ENCODE measurements at places on chromosomes 11 and 22.

- no peak for DNase-seq
These were observed 185.7 kb downstream of the BLID start for GRCh38 chr11:121930004-121930965.

GRCh38 chr22:45731041-45731797 lies 59.6 kb downstream of the ATXN10 start:
- no peak for DNase-seq

GRCh38 chr11:12552692-12553091 lies 121.5 kb upstream of the TEAD1 start:
- no peak for DNase-seq

DNA sequence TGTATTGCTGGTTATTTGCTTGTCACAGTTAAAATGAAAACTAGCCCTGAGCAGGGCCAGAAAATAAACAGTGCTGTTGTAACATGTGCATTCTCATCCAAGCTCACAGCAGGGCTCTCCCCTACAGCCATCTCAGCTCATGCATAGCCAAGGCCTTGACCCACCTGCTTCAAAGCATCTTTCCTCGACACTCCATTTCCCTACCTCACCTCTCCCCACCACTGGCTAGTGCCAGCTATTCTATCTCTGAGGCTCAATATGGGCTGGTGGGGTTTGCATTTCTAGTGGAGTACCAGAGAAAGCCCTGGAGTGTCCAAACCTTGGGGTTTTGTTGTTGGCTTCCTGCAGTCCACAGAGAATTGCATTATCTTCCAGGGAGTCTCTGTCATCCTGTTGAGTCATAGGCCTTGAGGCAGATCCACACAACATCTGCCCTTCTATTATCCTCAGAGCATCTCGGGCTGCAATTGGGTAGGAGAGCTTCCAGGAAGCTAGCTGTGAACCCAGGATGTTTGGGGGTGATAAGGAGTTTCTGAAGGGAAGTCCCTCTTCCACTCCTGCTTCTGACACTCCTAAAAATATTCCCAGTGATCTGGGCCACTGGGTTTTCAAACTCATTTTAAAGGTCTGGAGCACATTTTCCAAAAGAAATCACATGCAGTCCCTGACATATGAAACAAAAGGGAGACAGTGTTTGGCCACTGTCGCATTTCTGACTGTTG lies 36.1 kb upstream of the AMOTL1 start:
- no peak for DNase-seq

DNA sequence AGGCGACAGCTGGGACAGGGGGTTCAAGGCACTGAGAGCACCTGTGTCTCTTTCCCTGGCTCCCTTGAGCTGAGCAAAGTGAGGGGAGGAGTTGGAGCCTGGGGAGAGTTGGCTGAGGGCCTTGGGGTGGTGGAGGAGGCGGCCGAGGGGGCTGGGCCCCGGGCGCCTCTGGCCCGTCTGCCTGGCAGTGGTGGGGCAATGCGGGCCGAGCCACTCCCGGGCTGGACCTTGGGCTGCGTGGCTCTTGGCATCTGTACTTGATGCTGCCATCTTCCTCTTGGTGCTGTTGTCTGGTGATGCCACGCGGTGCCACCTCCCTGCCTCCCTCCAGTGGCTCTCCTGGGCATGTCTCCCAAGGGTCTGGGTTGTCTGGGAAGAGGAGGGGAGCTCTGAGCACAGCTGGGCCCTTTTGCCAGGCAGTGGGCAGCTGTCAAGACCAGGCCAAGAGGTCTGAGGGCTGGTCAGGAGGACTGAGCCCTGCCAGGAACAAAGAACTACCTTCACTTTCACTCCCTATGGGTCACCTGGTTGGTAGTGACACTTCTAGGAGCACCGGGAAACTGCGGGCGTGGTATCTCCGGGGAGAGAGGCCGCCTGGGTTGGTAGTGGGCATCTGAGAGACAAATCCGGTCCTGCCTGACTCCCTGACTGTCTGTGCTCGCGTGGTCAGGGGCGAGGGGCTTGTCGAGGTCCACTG lies 1.3 kb downstream of the GRIK4 start:
- no peak for DNase-seq

- no peak for DNase-seq
These were observed 14.6 kb upstream of the CTSD start for GRCh38 chr11:1778141-1778911.

GRCh38 chr22:43537019-43537585 lies 125.3 kb downstream of the MPPED1 start:
- DNase-seq: no peak

DNA sequence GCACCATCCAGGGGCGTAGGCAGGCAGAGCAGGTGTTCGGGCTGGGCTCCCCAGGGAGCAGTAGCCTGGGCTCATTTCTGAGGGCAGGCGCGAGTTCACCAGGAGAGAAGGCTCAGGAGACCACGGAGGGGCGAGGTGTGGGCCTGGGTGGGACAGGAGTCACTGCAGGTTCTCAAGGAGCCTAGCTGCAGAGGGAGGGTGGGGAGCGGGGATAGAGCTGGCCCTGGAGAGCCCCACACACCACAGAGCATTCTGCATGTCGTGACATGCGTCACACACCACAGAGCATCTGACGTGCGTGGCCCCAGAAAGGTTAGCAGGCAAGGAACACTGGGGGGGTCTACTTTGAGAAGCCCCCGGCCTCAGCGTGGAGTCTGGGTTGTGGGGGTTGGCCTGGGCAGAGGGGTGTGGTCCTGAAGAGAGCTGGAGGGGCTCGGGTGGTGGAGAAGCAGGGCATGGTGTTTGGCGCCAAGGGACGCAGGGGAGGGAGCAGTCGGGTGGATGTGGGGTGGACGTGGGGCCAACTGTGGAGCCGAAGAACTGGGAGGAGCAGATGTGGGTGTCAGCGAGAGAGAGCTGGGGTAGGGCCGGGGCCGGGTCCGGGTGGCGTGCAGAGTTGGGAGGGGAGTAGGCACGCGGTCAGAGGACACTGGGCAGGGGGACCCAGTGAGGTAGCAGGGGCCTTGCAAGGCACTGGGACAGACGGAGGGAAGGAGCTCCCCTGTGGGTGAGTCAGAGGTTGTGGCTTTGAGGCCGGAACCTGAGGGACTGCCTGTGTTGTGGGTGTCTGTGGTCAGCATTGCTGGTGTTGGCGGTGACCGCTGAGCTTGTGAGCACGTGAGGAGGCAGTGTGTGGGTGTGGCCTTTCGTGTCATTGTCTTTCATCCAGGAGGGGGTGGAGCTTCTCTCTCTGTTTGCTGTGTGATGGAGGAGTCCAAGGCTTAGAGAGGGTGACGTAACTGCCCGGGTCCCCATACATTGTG lies 25.5 kb downstream of the CTTN start:
- peak; percentile 45 for DNase-seq

DNA sequence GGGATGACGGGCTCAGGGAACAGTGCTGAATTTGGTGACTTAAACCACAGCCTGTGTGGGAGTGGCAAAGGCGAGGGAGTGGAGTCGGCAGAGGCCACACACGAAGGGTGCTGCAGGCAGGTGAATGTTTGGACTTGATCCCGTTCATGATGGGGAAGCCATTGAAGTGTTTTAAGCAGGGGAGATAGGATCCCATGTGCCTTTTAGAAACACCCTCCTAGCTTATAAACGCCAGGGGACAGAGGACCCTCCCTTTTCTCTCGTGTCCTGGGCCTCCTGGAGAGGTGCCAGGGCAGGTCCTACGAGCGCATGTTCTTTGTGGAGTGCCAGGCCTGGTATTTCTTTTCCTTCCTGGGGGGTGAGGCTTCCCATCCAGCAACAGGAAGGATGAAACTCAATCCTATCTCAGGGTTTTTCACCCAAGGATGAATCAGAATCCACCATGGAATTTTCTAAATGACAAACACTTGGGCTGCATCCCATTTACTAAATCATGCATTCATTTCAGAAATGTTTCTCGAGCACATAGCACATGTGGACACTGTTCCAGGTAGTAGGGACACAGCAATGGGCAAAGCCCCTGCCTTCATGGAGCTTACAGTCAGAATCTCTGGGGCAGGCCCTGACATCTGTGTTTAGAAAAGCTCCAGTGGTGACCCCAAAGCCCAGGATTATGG lies 59.6 kb downstream of the CHRDL2 start:
- DNase-seq: no peak

GRCh38 chr11:96185220-96185768 lies 157.7 kb downstream of the MAML2 start:
- DNase-seq: no peak

- DNase-seq: no peak
These were observed 375.9 kb downstream of the GUCY1A2 start for GRCh38 chr11:106642331-106642730.

DNA sequence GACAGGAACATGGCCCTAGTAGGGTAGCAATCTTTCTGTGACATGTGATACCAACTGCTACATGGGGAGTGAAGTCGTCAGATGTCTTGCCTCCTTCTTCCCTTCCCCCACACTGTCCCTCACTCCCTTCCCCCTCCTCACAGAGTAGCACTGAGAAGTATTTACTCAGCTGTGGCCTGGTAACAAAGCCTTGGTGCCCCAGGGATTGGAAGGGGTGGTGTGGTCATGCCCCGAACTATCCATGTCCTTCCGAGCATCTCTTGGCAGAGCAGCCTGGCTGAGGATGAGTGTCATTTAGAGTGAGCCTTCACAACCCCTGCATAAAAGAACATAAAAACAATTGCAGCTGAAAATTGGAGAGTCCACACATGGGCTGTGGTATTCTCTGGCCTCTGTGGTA lies 46.1 kb downstream of the ARFGAP2 start:
- DNase-seq: no peak

GRCh38 chr11:62554387-62555167 lies 8.0 kb upstream of the AHNAK start:
- DNase-seq: no peak

DNA sequence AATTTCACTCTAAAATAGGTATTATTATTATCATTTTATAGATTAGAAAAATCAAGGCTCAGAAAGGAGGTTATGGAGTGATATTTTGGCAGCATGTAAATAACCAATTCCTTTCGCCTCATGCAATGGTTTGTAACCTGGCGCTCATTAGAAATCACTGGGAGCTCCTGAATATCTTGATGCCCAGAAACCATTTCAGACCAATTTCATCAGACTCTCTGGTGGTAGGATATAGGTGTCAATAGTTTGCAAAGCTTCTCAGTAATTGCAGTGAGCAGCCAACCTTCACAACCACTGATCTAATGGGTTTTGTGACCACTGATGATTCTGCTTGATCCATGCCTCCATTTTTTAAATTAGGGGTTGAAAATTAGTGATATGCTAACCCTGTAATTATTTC lies 57.8 kb upstream of the ZC3H12C start:
- no peak for DNase-seq

DNA sequence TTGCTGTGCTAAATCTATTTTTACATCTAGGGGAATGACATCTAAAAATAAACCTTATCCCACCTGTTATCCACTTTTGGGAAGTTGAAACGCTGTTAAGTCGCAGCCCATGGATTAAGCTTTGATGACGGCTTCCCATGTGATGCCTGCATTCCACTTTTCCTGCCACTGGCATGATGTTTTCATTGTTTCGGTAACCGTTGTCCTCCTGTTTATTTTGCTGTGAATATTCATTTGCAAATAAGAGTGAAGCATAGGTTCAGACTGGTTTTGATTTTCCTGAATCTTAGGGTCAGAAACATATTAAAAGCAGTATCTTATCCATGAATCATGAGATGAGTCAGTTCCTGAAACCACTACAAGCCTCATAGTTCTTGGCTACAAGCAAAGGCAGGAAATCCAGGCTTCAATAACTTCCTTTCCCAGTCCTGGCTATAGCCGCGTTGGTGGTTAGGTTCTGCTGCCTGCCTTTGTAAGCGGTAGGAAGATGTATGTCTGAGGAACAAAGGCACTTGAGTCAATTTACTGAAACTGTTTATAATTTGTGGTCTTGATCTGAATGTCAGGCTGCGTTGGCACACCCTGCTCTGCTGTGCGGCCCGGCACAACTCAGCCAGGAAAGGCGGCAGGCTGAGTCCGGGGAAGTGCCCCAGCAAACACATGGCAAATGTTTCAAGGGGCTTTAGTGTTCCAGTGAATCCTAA lies 19.4 kb downstream of the TEAD1 start:
- no peak for DNase-seq
